Esophagus mucosa (tissue), 1 donor: ENCODE measurements at places on chromosomes 6 and 20. TPM values are rescaled to one million over a fixed set of nuclear protein-coding genes. Genes with fewer than 3 reads are reported as not detected.

SLPI gene
- 864 TPM for total RNA-seq

BHLHE23 gene
- total RNA-seq: not detected

GSTA3 gene
- total RNA-seq: not detected

SYNDIG1 gene
- 0.08 TPM for total RNA-seq

GMPR gene
- total RNA-seq: 0.80 TPM

MUCL3 gene
- 1.00 TPM for total RNA-seq

ZBTB12 gene
- total RNA-seq: 2.0 TPM

KCNQ5 gene
- 0.96 TPM for total RNA-seq

EYS gene
- not detected for total RNA-seq

TTPAL gene
- 19.4 TPM for total RNA-seq

NOX3 gene
- total RNA-seq: not detected

COX4I2 gene
- 0.96 TPM for total RNA-seq

BPIFB2 gene
- total RNA-seq: 2.0 TPM

LGSN gene
- total RNA-seq: not detected

ARHGAP18 gene
- total RNA-seq: 5.3 TPM

POLR3F gene
- 4.5 TPM for total RNA-seq

CRISP2 gene
- total RNA-seq: not detected

IPCEF1 gene
- total RNA-seq: 1.8 TPM

APCDD1L gene
- total RNA-seq: 0.16 TPM

TRIM40 gene
- not detected for total RNA-seq

FNDC11 gene
- total RNA-seq: 0.28 TPM

EDN3 gene
- total RNA-seq: 5.9 TPM

NHSL1 gene
- 34.8 TPM for total RNA-seq

STK4 gene
- total RNA-seq: 15.8 TPM
